Activated CD8-positive, alpha-beta memory T cell treated with anti-CD3 and anti-CD28 coated beads for 48 hours (primary cell): ENCODE measurements at places on chromosomes 5 and 9.
A peak's percentile ranks its signal among the peaks of the same experiment; 100 is the strongest.

DNA sequence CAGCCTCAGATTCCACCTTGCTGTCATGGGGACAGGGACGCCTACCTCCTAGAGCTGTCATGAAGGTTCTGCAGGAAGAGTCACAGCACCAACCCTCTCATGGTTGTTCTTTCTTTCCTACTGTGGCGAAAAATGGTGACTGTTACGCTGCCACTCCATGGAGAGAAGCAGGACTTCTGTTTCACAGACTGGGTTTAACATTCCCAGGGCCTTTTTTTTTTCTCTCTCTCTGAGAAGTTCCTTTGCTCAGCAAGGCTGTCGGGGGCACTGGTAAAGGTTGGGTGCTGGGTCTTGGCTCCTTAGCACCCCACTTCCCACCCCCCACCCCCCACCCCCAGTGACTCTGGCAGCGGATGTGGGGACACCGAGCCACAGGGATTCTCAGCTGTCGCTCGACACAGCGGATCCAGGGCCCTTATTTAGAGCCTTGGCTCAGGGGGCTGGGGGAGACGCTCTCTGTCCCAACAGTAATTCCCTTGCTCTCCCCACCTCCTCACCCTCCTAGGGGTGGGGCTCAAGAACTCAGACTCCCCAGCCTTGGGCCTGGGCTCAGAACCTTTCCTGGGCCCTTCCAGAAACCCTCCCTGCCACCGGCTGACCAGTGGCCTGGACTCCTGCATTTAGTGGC, 34.4 kb downstream of the DUSP1 start:
- no peak for DNase-seq

- DNase-seq = no peak
These were observed 7.4 kb downstream of the SHC3 start for GRCh38 chr9:89171231-89171630.

GRCh38 chr9:33227008-33227398, 13.0 kb upstream of the SPINK4 start:
- DNase-seq = no peak

DNA sequence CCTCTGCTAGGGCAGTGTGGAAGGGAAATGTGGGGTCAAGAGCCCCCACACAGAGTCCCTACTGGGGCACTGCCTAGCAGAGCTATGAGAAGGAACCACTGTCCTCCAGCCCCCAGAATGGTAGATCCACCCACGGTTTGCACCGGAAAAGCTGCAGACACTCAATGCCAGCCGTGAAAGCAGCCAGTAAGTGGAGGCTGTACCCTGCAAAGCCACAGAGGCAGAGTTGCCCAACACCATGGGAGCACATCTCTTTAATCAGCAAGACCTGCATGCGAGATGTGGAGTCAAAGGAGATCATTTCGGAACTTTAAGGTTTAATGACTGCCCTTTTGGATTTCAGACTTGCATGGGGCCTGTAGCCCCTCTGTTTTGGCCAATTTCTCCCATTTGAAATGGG, 52.2 kb downstream of the GKAP1 start:
- DNase-seq = no peak

GRCh38 chr9:16158093-16158492, 605.2 kb downstream of the CCDC171 start:
- DNase-seq = no peak

DNA sequence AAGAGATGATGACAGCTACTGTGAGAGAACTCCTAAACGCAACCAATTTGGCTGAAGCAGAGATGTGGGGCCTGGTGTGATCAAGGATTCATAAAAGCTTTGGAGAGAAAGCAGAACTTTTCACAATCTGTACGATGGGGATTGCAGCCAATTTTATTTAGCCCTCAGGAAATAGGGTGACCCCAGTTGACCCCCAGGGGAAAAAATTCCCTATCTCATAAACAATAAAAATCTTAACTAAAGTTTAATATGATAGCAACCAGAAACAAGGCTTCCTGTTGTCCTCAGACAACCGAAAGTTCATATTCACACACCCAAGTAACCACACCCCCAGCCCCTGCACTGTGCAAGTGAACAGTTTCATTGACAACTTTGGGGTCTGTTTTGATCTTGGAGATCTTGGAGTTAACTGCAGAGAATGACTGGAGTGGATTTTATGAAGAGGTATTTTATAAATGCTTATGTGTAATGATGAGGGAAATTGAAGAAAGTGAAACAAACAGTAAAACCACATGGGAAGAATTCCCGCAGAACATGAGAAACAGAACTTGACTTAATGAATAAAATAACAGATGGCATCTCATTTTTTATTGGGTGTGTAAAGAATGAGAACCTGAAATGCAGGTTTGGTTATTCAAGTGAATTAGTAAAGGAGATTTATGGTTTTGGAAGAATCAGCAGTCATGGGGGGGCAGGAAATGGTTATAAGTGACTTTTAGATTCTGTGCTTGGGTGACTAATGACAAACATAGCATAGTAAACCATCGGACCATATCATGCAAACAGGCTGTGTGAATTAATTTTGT, 94.5 kb downstream of the PDE4D start:
- DNase-seq = no peak

DNA sequence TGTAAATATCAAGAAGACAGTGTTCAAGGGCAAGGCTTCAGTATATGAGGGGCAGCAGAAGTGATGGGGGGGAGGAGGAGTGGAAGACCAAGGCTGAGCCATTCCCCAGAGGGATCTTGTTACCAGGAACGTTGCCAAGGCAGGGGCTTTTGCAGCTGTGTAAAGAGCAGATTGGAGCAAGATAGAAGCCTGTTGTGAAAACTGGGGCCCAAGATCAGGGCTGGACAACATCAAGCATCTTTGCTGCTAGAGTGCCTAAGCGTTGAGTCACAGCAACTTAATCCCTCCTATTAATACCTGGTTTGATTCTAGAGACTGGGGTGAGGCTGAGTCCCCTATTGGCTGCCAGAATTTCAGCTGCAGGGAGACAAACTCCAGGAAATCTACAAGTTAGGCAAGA, 18.4 kb upstream of the ERCC6L2 start:
- DNase-seq = no peak

DNA sequence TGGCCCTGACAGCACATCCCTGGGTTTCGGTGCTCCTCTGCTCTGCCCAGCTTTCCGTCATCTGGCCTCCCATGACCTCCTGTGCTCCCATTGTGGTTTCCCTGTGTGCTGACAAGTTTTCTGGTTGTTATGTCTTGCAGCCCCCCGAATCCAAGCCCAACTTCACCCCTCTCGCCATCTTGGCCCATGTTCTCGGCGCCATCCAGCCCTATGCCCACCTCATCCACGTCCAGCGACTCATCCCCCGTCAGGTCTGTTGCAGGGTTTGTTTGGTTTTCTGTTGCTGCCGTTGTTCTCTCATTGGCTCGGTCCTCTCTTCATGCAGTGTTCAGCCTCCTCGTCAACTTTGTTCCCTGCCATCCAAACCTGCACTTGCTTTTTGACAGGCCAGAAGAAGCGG, 196.4 kb downstream of the NR3C1 start:
- DNase-seq = no peak

- DNase-seq = no peak
These were observed 404 bp downstream of the MRNIP start for GRCh38 chr5:179858241-179858585.

DNA sequence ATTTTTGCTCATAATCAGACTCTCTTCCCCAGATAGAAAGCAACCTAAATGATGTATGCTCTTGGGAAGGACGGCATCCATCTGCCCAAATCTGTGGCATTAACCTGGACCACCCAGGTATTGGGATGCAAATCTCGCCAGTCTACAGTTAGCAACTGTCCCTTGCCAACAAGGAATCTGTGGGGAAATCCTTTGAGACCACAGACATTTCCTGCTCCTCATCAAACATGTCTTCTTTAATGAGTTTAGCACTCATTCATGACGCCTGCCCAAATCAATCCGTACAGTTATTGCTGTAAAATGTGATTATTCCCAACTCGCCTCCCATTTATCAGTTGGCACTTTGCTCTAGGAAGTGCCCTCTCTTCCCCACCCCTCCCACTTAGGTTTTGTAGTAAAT, 7.8 kb downstream of the ROR2 start:
- DNase-seq = no peak

DNA sequence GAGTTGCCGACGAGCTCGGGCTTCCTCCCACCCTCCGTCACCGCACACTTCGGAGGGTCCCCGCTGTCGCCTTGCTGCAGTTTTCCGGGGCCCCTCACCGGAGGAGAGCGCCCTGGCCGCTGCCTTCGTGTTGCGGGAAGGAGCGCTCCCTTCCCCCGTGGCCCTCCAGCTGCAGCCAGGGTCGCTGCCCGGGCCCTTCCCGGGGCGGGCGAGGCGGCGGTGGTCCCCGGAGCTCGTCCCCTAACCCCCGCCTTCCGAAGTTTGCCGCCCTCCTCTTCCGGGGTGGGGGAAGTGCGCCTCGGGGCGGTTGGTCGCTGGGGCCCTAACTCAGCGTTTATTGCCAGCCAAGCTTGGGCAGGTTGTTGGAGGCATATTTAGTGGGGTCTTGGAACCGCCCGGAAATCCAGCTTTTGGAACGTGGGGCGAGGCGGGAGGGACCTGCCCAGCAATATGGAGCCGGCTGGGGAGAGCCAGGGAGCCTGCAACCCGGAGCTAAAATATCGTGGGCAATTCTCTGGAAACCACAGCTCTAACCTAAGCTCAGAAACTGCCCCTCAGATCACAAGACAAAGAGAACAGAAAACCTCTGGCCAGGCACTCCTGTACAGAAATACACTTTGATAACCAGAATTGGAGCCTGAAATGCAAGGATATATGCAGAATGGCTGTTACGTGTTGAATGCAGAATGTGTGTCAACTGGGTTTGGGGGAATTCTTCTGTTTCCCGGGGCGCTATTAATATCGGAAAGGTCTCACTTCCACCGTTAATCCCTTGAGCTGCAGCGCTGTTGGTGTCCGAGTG, 890 bp downstream of the PIK3R1 start:
- peak; percentile 41 for DNase-seq

GRCh38 chr5:66333192-66333591, 189.1 kb downstream of the SREK1 start:
- DNase-seq = no peak

DNA sequence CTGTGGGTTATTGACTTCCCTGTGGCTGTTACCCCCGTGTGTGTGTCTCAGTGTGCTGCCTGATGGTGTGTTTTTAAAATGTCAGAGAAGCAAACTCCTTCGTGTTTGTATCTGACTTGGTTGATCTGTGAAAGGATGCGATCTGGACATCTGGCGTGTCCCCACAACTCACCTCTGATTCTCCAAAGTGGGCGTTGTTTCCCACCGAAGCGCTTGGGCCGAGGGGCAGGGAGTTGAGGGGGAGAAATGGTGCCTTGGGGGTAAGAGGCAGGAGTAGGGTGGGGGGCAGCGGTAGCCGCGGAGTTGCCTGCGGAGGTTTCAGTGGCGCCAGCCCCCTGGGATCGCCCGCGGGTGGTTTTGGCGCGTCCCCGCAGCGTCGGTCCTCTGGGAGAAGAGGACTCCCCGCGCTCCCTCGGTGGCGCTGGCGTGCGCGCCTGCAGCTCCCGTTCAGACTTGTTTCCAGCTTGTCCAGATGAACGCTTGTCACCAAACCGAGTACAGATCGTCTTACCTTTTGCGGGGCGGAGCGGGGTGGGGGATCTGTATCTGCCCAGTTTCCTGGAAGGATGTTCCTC, 1.1 kb downstream of the MAST4 start:
- no peak for DNase-seq
